Cardiac muscle cell (in vitro differentiated cells and primary cell): ENCODE measurements at places on chromosomes 7 and 10. TPM values are rescaled to one million over a fixed set of nuclear protein-coding genes. Genes with fewer than 3 reads are reported as not detected.

The OR6B1 gene
- total RNA-seq, result not detected in 2 replicates

The POLL gene
- total RNA-seq, result 27.6 and 28.0 TPM in 2 replicates

The RASSF4 gene
- 53.2 and 63.6 TPM in 2 replicates for total RNA-seq

The EPDR1 gene
- total RNA-seq, result 51.9 and 78.6 TPM in 2 replicates

The PILRB gene
- total RNA-seq, result 28.5 and 29.1 TPM in 2 replicates

The COL28A1 gene
- total RNA-seq, result 0.21 and 0.83 TPM in 2 replicates

The SLC26A4 gene
- total RNA-seq, result 0.89 TPM in 1 of 2 replicates, not detected in the other

The SLC18A3 gene
- total RNA-seq, result not detected in 2 replicates

The CLEC2L gene
- 0.18 and 0.27 TPM in 2 replicates for total RNA-seq

The TBX20 gene
- total RNA-seq, result 240 and 482 TPM in 2 replicates

The FFAR4 gene
- total RNA-seq, result not detected in 2 replicates

The TAC1 gene
- total RNA-seq, result not detected in 2 replicates

The LIPK gene
- not detected in 2 replicates for total RNA-seq

The ZNF735 gene
- not detected in 2 replicates for total RNA-seq

The CTAGE4 gene
- not detected in 2 replicates for total RNA-seq

The PPP1R9A gene
- 21.7 and 41.5 TPM in 2 replicates for total RNA-seq

The TET1 gene
- total RNA-seq, result 21.0 and 34.8 TPM in 2 replicates

The GAD2 gene
- total RNA-seq, result not detected in 2 replicates

The TMEM184A gene
- total RNA-seq, result 2.8 and 3.0 TPM in 2 replicates

The FANK1 gene
- total RNA-seq, result 7.5 and 19.2 TPM in 2 replicates

The LANCL2 gene
- total RNA-seq, result 13.8 and 21.7 TPM in 2 replicates

The NYAP1 gene
- total RNA-seq, result 9.0 and 13.0 TPM in 2 replicates

The PRXL2A gene
- 52.0 and 61.8 TPM in 2 replicates for total RNA-seq

The TDRD1 gene
- total RNA-seq, result not detected in 2 replicates

The BCAP29 gene
- total RNA-seq, result 27.6 and 44.2 TPM in 2 replicates

The FAM107B gene
- total RNA-seq, result 6.0 TPM in 2 replicates

The DMBT1 gene
- 0.07 TPM in 1 of 2 replicates, not detected in the other for total RNA-seq

The UTF1 gene
- not detected in 2 replicates for total RNA-seq

The SPDYE2B gene
- total RNA-seq, result not detected in 2 replicates

The CTAGE8 gene
- not detected in 2 replicates for total RNA-seq

The SPDYE5 gene
- total RNA-seq, result not detected in 2 replicates

The LRRTM3 gene
- total RNA-seq, result 0.98 and 2.5 TPM in 2 replicates

The NRBF2 gene
- 16.1 and 16.4 TPM in 2 replicates for total RNA-seq

The NME8 gene
- total RNA-seq, result 0.06 and 0.07 TPM in 2 replicates

The LRRC61 gene
- 34.0 and 34.5 TPM in 2 replicates for total RNA-seq

The CREB5 gene
- total RNA-seq, result 2.9 and 4.6 TPM in 2 replicates

The LRIT1 gene
- total RNA-seq, result not detected in 2 replicates

The TEX47 gene
- total RNA-seq, result not detected in 2 replicates

The CPA4 gene
- total RNA-seq, result 0.07 TPM in 1 of 2 replicates, not detected in the other

The HPSE2 gene
- total RNA-seq, result 6.1 and 7.5 TPM in 2 replicates

The VSTM4 gene
- 2.3 and 6.0 TPM in 2 replicates for total RNA-seq

The IGFBP3 gene
- 19.1 and 32.8 TPM in 2 replicates for total RNA-seq

The HTR7 gene
- 0.07 TPM in 1 of 2 replicates, not detected in the other for total RNA-seq

The ECHDC3 gene
- 17.8 and 32.0 TPM in 2 replicates for total RNA-seq

The LIPM gene
- total RNA-seq, result not detected in 2 replicates
